ENCODE measurements at places on chromosomes 11 and 22.

DNA sequence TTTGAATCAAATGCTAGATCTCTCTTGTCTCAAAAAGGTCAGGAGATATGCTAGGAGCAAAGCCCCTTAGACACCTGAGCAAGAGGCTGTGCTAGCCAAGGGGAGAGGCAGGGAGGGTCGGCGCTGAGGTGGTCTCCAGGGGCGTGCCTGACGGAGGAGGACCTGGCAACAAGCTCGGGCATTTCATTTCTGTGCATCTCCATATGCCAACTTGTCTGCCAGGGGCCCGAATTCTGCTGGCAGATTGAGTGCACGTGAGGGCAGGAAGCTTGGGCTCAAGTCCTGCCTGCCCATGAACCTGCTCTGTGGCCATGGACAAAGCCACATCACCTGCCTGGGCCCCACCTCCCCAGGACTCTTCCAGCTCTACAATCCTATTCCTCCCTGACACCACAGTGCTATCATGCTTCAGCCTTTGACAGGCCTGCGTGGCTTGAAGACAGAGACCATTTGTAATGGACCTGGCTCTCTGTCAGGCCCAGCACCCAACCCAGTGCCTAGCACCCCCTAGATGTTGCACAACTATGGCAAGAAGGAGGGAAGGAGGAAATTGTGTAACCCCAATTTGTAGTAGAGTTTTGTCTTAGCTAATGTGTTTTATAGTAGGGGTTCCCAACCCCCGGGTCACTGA is 16.3 kb upstream of the VSIG10L2 start:
- no peak for DNase-seq

DNA sequence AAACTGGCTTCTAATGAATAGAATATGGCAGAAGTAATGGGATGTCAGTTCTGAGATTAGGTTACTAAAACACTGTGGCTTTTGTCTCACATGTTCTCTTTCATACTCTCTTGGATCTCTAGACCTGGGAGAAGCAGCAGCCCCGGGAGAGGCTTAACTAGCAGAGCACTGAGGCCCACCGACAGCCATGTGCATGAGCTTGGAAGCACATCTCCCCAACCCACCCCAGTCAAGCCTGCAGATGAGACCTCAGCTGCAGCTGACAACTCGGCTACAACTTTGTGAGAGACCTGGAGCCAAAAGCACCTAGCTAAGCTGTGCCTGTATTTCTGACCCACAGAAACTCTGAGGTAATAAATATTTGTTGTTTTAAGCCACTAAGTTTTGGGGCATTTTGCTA is 100.8 kb downstream of the TRIM29 start:
- no peak for DNase-seq

DNA sequence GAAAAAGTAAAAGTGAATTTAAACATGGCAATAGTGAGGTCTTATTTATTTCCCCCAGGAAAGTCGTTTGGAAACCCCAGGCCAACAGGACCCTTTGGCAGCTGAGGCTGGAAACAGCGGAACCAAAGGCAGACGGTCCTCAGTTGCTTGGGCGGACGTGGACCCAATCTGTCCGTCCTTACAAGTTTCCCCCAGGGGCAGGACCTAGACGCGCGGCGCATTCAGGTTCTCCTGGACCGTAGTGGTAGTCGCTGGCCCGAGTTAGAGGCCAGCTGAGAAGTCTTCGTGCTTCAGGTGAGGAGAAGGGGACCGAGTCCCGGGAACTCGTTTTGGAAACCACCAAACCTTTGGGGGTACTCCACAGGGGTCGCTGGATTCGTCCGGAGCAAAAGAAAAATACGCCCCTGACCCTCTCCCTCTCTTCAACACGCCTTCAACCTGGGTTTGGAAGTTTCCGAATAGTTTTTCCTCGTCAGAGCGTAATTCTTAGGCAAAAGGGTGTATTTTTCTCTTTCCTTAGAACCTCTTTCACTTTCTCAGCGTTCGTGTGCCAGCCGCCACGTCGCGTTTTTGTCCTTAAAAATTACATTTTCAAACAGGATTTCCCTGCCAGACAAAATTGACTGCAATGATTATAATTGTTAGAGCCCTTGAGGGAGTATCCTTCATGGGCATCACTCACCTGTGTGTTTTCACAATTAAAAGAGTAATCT is 2.1 kb downstream of the METTL15 start:
- peak; percentile 79 for DNase-seq

DNA sequence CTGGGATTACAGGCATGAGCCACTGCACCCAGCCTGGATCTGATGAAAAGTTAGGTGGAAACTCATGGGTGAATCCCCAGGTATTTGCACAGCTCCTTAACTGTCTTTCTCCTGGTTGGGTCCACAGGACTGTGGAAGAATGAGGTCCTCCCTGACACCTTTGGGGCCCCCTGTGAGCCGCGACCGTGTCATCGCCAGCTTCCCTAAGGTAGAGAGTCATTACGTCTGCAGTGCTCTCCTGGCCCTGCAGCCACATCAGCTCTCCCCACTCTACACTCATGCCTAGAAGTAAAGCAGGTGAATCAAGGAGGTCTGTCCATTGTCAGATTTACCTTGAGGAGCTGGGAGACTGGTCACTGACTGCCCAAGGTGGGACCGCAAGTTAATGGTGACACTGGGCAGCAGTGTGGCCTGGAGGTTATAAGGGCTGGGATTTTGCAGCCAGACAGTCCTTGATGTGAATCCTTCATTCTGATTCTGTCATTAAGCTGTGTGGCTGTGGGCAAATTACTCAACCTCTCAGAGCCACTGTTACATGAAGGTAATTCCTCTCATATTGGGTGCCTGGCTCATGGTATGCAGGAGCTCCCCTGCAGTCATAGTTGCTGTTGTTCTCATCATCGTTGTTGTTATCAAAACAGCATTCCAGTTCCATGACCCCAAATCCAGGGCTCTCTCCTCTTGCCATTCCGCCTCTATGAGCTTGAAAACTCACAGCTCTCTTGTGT is 1.4 kb downstream of the RAB36 start:
- DNase-seq = no peak

- no peak for DNase-seq
These were observed 39.1 kb downstream of the MED15 start for GRCh38 chr22:20546541-20546950.

DNA sequence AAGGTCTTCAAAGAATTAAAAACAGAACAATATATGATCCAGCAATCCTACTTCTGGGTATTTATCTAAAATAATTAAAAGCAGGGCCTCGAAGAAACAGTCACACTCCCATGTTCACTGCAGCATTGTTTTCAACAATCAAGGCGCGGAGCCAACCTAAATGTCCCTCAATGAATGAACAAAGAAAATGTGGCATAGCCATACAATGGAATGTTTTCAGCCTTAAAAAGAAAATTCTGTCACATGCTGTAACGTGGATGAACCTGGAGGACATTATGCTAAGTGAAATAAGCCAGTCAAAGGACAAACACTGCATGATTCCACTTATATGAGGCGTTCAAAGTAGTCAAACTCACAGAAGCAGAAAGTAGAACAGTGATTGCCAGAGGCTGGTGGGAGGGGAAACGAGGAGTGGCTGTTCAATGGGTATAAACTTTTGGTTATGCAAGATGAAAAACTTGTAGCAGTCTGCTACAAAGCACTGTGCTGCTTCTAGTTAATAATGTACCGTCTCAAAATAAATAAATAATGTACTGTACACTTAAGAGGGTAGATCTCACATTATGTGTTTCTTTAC is 41.2 kb downstream of the SNX19 start:
- no peak for DNase-seq

GRCh38 chr22:46002757-46003270 is 25.9 kb upstream of the WNT7B start:
- no peak for DNase-seq

DNA sequence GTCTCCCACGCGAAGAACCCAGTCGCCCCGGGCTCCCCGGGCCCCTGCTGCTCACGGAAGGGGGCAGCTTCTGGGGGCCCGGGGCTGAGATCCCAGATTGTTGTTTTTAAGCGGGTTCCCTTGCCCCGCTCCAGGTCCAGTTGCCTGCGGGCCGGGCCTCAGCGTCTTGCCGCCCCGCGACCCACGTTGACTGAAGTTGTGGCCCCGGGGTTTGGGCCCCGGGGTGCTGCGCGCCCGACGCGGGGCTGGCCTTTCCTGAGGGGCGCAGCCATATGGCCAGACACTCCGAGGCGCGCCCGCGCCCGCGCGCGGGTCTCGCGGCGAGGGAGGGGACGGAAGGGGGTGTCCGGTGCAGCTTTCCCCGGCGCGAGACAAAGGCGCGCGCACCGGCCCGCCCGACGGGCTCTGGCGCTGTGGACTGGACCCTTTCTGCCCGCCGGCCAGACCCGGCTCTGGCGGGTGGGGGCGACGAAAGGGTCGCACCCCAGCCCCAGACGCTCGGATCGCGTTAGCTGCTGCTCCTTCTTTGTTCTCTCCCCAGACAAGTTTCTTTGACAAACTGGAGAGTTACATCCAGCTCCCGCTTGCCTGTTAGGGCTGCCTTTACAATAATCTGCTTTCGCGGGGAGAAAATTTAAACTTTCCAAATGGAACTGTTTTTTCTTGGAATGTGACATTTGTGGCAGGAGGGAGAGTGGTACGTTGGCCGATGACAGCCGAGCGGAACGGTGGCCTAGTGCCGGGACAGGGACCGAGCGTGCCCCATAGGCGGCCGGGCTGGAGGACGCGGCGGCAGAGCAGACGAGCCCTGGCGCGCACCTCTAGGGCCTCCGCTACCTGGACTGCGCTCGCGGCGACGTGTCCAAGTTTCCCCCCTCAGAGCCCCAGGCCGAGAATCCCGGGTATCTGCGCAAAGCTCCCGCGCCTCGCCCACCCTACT is 716 bp downstream of the AMOTL1 start:
- no peak for DNase-seq

- no peak for DNase-seq
These were observed 29.8 kb upstream of the MSANTD2 start for GRCh38 chr11:124829986-124830385.

- DNase-seq = no peak
These were observed 114.9 kb upstream of the E2F8 start for GRCh38 chr11:19355601-19356000.

DNA sequence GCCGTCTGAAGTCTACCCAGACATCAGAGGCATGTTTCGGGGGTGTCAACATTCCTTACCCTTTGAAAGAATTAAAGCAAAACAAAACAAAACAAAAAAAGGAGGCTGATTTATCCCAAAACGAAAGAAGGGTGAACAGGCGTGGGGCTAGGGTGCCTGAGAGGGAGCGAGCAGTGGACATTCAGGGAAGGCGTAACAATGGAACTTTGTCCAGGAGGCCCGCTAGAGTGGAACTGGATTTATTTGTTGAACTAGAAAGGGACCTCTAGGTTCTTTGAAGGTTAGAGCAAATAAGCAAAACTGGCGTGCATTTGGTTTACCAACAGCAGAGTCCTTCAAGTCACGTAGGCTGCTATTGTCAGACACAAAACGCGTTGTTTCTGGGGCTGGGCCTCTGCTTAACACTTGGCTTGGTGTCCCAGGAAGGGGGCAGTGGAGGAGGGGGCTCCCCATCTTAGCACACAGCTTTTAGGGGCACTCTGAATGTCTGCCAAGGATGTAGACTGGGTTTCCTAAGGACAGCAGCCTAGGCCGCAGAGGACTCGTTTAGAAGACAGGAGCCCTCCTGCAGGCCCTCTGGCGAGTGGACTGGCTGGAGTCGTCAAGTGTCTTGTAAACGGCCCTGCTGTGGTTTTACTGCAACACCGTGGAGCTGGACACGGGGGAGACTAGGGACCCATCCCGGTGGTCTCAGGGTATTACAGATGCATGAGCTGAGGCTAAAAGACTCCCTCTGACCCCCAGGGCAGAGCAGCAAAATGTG is 203.7 kb upstream of the SORL1-AS1 start:
- DNase-seq = no peak

DNA sequence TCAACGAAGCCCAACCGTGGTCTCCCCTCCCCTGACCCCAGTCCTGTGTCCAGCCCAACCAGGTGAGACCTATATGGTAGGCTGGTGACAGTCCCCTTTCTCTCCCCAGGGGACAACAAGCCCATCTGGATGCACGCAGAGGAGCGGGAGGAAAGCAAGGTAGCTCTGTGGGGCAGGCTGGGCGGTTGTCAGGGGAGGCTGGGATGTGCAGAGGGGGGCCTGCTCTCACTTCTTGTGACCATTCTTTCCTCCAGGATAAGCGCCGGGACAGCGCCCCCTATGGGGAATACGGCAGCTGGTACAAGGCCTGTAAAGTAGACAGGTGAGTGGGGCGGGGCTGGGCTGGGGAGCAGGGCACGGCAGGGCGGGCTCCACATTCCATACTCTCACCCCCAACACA is 3.5 kb upstream of the RAB1B start:
- peak; percentile 55 for DNase-seq

GRCh38 chr11:68116126-68116525 is 5.1 kb downstream of the CHKA start:
- no peak for DNase-seq

DNA sequence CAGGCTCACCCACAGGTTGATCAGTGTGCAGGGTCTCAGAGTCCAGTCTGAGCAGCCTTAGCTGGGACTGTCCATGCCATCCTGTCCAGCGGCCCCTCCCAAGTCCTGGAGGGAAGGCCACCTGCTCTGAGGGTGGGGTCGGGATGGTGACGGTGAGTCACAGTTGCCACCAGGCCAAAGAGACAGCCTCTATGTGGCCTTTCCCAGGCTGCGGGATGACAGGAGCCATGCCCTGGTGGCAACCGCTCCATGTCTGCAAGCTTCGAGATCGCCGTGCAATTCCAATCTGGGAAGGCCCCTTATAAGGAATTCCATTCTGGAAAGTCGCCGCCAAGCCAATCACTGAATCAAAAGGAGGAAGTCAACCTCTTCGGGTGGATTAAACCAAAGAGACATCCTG is 47.5 kb downstream of the RTL6 start:
- DNase-seq = no peak

- DNase-seq = no peak
These were observed 27.7 kb upstream of the TXNRD2 start for GRCh38 chr22:19969141-19969928.

GRCh38 chr11:15339302-15339701 is 224.6 kb downstream of the INSC start:
- DNase-seq = no peak

DNA sequence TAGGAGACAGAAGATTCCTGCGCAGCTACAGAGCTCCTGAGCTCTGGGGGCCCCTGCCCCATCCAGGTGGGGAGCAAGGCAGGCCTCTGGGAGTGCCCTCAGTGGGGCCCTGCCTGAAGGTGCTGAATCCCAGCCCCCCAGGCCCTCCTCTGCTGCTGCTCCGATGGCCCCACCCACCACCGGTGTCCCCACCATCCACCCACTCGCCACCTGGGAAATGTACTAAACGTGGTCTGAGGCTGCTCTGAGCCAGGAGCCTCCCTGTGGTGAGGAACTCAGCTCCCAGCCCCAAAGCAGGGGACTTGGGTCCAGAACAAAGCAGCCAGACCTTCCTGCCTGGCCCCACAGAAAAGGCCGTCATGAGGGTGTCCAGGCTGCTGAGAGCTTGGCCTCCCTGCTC is 289.4 kb downstream of the CTTN start:
- no peak for DNase-seq

GRCh38 chr22:20203552-20204201 is 52.8 kb upstream of the CCDC188 start:
- no peak for DNase-seq

- DNase-seq = peak; percentile 58
These were observed 18.0 kb downstream of the DERL3 start for GRCh38 chr22:23820748-23821211.

- peak; percentile 63 for DNase-seq
These were observed 262.5 kb downstream of the DCDC1 start for GRCh38 chr11:31106968-31107576.

- DNase-seq = no peak
These were observed 716.4 kb downstream of the KCNA4 start for GRCh38 chr11:29300420-29300819.
